ENCODE measurements at places on chromosomes 5 and 9.

GRCh38 chr9:92730897-92731296 lies 33.7 kb downstream of the BICD2 start:
- no peak for DNase-seq

DNA sequence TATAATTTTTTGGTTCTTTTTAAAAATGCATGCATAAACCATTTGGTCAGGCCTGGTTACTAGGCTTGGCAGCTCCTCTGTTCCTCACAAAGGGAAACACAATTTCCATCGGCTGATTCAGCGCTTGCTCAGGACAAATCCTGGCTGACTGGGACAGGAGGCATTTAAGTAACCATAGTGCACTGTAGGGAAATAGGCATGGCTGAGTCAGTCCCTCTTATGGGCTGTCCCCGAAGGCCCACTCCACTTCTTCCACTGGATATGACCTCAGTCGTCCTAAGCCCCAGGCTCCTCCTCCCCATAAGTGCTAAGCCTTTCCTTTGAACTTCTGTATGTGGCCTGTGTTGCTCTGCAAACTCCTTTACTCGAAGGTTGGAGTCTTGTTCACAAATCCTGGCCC lies 71.2 kb upstream of the GLIS3 start:
- DNase-seq, result no peak

GRCh38 chr9:78296201-78296892 lies 578 bp upstream of the PSAT1 start:
- DNase-seq, result no peak

DNA sequence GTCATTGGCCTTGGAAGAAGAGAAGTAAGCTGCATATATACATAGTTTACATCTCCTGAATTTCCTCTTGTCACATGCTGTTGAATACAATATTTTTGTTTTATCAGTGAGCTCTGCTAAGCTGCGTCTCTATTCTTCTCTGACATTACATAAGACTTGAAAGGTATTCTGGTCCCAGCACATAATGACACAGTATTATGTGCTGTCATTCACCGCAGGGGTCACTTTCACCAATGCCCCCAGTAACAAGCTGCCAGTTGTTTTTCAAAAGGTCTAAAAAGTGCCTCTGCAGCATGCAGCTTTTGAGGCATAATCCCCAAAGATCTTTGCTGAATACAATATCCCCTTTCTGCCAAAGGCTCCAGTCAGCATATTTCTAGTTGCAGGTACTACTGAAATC lies 349.0 kb upstream of the FAM174A start:
- no peak for DNase-seq

DNA sequence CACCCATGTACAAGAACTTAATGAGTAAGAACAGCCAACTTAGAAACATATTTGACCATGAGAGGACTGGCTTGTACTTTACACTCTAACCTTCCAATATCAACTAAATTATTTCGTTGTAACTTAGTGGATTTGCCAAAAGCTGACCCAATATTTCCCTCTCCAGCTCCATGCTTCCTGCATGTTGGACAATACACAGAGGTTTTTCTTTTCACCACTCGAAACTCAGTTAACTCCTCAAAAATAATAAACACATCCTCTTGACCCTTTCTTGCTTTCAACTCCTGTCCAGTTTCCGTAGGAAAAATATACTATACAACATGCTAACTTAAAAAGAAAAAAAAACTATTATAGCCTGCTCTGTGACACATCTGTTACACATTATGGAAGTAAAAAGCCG lies 188.9 kb downstream of the MPDZ start:
- DNase-seq, result no peak

GRCh38 chr5:170361116-170361515 lies 28.1 kb downstream of the KCNMB1 start:
- DNase-seq, result no peak

DNA sequence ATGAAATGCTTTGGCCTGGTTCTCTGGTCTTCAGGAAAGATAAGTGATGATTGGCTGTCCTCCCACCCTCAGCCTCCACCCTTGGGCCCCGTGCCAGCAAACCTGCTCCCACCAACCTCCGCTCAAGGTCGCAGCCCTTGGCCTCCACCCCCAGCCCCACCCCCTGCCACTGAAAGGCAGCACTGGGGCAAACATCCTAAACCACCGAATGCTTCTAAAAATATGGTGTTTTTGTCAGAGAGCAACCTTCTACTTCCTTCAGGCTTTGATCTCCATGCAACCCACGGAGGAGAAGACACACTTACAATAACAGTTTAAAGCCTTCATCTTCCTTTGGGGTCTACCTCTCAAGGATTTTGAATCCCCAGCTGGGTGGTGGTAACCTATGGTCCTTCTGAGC lies 24.0 kb upstream of the TCF7 start:
- DNase-seq, result no peak

- no peak for DNase-seq
Measured at GRCh38 chr9:134735441-134736175, 94.0 kb downstream of the COL5A1 start.

GRCh38 chr5:109410389-109411148 lies 795 bp upstream of the PJA2 start:
- DNase-seq, result peak; percentile 56

GRCh38 chr9:33273266-33273971 lies 8.6 kb downstream of the CHMP5 start:
- no peak for DNase-seq

DNA sequence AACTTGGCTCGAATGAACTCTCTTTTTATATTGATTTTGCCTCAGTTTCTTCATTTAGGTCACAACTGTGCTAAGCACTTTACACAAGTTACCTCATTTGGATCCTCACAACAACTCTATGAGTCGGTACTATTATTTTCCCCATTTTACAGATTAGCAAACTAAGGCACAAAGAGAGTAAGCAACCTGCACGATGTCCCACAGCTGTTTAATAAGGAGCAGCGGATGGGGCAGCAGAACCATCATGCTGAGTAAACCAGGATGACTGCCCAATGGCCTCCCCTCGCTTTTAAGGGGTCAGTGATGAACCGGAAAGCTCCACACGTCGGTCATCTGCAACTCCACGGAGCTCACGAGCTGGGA lies 607 bp downstream of the PRELID2 start:
- DNase-seq, result no peak

GRCh38 chr5:151684690-151685361 lies 1.9 kb downstream of the SPARC start:
- no peak for DNase-seq

- no peak for DNase-seq
Measured at GRCh38 chr9:96441798-96442445, 8.0 kb upstream of the HABP4 start.

- DNase-seq, result no peak
Measured at GRCh38 chr5:73032635-73033034, 76.8 kb downstream of the FCHO2 start.

GRCh38 chr5:133222521-133222920 lies 170.7 kb downstream of the HSPA4 start:
- DNase-seq, result no peak

DNA sequence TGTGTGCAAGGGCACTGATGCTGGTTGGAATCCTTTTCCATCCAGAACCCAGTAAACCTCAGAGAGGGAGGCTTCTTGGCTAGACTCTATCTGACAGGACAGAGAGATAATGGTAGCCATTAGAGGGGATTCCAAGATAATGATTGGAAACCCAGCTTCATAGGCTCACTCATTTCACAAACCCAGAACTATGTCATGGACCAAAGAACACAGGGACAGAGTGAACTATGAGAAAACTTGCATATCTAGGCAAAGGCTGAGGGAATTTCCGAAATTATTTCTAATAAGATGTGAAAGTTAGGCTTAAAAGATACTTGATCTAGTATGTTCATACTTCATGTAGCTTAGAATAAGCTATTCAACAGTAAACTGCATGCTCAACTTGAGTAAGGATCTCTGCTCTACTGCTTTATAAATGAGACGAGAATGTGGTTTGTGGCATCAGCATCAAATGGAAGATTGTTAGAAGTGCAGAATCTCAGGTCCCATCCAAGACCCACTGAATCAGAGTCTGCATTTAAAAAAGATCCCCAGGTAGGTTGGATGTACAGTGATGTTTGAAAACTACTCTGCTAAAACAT lies 261.4 kb downstream of the DMRT2 start:
- no peak for DNase-seq

DNA sequence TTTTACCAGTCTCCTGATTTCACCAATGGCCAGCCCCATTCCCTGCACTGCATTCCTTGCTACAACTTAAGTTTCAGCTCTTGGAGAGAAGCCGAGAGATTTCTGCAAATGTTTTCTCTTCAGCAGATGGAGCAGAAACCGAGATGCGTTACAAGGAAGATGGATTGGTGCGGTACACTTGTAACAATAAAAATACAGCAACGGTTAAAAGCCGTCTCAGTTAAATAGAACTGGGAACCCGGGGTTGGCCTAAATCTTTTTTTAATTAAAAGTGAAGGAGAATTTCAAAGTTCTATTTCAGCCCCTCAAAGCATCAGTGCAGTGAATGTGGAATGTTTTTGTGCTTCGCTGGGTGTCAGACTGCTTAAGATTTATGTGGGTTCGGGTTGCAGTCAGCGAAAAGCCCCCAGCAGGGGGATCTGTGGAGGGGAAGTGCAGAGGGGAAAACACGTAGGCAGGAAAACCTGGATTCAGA lies 19.8 kb downstream of the BRINP1 start:
- DNase-seq, result no peak

DNA sequence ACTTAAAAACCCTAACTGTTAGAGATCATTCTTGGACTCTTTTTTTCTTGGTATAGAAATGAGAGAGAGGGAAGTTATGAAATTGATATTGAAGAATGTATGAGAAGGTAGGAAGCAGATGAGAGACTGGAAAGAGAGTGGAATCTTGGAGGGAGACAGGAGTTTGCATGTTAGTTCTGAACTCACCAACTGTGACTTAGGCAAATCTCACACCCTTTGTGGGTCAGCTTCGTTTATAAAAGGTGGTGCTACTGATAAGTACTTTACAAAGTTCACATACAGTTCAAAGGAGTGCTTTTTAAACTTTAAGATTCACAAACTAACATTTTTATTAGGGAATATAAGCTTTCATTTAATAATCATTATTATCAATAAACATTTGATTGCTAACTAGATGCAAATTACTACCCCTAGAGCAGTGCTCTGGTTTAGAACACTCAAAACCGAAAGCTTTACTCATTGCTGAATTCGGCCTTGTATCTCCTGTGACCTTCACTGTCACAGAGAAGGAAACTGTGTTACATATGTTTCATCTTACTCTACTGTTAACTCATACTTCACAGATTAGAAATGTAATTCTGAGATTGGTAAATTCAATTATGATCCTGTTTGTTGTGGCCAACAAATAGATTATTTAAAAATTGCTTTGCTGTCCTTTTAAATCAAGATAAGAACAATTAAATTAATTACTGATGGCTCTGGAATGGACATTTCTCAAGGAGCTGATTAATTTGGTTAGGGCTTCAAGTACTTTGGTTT lies 143.2 kb downstream of the RMI1 start:
- DNase-seq, result no peak

DNA sequence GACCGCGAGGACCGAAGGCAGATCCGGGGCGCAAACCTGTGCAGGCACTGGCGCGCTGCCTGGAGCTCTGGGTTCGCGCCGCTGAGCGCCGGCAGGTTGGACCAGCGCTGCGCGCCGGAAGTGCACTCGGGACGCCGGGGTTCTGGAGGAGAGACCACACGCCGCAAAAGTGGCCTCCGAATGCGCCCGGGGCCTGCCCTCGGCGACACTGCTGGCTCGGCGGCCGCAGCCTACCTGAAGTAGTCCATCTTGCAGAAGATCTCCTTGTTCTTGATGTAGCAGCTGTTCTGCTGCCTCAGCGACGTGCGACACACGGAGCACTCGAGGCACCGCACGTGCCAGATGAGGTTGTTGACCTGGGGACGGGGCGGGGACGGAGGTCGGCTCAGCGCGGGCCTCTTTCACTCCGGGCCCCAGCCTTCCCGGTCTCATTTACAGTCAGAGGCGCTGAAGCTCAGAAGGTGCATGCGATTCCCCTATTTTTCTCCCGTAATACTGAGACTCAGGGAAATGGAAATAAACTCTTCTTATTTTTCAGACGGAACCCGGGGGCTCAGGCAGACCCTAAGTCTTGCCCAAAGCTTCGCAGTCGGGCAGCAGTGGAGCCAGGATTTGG lies 2.5 kb downstream of the LHX6 start:
- DNase-seq, result no peak

GRCh38 chr5:36666986-36667385 lies 60.6 kb downstream of the SLC1A3 start:
- DNase-seq, result no peak

- no peak for DNase-seq
Measured at GRCh38 chr5:89729623-89730301, 679.8 kb downstream of the CETN3 start.

DNA sequence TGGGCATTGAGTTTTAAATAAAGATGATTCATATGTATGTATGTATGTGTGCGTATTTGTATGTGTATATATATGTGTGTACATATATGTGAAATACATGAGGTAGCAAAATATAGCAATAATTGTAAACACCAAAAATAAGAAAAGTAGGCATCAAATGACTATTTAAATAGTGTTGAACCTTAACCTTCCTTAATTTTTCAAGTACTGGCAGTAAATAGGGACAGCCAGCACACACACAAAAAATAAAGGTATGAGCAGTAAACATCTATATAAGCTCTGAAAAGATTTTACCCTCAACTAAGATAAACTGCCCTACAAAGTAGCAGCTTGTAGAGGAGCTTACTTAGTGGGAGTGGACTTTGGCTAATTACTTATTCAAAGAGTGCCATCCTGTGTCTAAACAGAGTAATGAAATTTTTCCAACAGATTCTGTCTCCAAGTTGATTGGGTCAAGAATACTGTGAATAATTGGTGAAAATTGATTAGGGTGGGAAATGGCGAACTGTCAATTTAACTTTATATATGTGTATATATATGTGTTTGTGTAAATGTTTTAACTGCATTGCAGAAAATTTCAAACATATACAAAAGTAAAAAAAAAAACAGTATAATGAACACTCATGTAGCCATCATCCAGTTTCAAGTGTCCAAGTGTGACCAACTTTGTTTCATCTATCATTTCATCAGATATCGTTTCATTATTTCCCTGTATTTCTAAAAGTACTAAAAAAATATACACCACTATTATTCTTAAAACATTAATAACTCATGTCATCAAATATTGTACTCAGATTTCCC lies 2.0 kb upstream of the ADAMTS6 start:
- no peak for DNase-seq

- DNase-seq, result no peak
Measured at GRCh38 chr9:23821375-23822181, 4.5 kb downstream of the ELAVL2 start.

DNA sequence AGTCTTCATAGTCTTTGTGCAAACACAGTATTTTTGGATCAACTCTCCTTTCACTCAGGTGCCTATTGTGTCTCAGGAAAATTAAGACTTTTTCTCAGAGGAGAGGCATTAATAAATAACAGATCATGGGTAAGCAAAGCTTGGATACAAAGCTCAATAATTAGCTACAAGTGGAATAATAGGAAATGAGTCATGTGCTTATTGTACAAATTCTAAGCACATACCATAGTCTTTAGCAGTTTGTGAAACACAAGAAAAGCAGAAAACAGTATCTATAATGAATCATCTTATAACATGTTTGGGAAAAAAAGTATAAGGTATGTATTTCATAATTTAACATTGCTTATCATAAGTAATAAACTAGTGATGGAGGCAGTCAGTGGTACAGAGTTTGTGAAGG lies 477.0 kb downstream of the CDH10 start:
- DNase-seq, result no peak

GRCh38 chr9:105539452-105539851 lies 18.5 kb upstream of the FKTN start:
- no peak for DNase-seq

Measured in activated CD4-positive, CD25-positive, alpha-beta regulatory T cell treated with anti-CD3 and anti-CD28 coated beads, Interleukin-2, amount 50 U/mL, for 72 hours (primary cell).